ENCODE measurements at places on chromosomes 7 and 10. TPM values are rescaled to one million over a fixed set of nuclear protein-coding genes. Genes with fewer than 3 reads are reported as not detected.

DNA sequence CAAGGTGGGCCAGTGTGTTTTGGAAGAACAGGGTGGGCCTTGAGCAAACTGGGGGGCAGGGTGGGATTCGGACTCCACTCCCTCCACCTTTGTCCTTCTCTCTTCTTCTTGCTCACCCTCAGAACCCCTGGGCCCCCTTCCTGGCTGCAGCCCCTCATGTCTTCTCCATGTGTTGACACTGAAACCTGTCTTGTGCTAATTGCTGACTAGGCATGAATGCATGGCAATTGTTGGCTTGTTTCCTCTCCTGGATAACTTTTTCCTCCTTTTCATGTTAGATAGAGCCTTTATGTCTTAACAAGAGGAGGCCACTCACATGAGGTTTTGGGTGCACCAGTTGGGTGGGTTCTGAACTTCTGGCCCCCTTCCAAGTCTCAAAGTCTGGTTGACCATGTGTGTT lies 181.6 kb upstream of the MKI67 start:
- H3K4me1 ChIP-seq: no peaks in the 10 kb centered on the region
- H3K27ac ChIP-seq: no peak overlapping the region
- DNase-seq: no peak
- no peak overlapping the region for H3K4me3 ChIP-seq

PON1 gene
- not detected for polyA plus RNA-seq

COL13A1 gene
- polyA plus RNA-seq: 12.8 TPM

DNA sequence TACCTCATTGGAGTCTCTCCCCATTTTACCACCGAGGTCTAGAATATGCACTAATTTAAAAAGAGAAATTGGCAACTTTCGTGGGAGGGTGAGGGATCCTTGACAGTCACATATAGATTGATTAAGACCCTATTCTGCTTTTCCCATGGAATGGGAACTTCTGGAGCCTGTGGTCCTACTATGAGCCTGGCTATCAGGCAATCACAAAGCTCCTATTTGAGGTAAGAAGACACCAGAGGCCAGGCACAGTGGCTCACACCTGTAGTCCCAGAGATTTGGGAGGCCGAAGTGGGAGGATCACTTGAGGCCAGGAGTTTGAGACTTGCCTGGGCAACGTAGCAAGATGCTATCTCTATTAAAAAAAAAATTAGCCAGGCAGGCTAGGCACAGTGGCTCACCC lies 104.7 kb upstream of the CCNY start:
- no peaks in the 10 kb centered on the region for H3K27me3 ChIP-seq
- no peak overlapping the region for H3K4me3 ChIP-seq
- H3K36me3 ChIP-seq: no peaks in the 10 kb centered on the region
- no peak for DNase-seq

GRCh38 chr10:1126461-1126860 lies 70.3 kb downstream of the WDR37 start:
- H3K4me1 ChIP-seq: no peaks in the 10 kb centered on the region
- no peak overlapping the region for H3K27ac ChIP-seq
- H3K36me3 ChIP-seq: peaks cover 28% of the 10 kb centered on the region
- H3K27me3 ChIP-seq: no peaks in the 10 kb centered on the region

DNA sequence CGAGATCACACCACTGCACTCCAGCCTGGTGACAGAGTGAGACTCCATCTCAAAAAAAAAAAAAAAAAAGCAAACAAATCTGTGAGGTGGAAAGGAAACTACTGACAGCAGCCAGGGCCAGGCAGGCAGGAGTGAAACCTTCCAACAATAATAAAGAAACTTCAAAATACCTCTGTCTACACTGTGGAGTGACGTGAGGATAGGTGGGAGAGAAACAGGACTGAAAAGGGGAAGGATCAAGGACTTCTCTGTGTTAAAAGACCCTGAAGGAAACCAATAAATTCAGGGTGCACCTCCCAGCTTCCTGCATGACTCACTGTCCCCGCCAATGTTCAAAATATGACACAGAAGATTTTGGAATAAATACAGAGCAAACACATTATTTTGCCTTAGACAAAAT lies 82.9 kb downstream of the KIAA1549 start:
- no peak overlapping the region for H3K4me3 ChIP-seq
- no peak overlapping the region for H3K27ac ChIP-seq
- no peaks in the 10 kb centered on the region for H3K27me3 ChIP-seq
- DNase-seq: peak; percentile 8
- H3K4me1 ChIP-seq: peaks cover 6% of the 10 kb centered on the region

SLC18A3 gene
- not detected for polyA plus RNA-seq

- no peaks in the 10 kb centered on the region for H3K4me1 ChIP-seq
- DNase-seq: no peak
- no peak overlapping the region for H3K4me3 ChIP-seq
- H3K36me3 ChIP-seq: no peaks in the 10 kb centered on the region
Observed at GRCh38 chr7:139753081-139753692, 24.6 kb downstream of the HIPK2 start.

AASS gene
- polyA plus RNA-seq: 5.8 TPM

- no peak overlapping the region for H3K4me3 ChIP-seq
- H3K27ac ChIP-seq: no peak overlapping the region
- peaks cover 28% of the 10 kb centered on the region for H3K27me3 ChIP-seq
- H3K4me1 ChIP-seq: no peaks in the 10 kb centered on the region
- DNase-seq: peak; percentile 64
- no peaks in the 10 kb centered on the region for H3K36me3 ChIP-seq
Observed at GRCh38 chr7:12524794-12525386, 45.6 kb upstream of the SCIN start.

DNA sequence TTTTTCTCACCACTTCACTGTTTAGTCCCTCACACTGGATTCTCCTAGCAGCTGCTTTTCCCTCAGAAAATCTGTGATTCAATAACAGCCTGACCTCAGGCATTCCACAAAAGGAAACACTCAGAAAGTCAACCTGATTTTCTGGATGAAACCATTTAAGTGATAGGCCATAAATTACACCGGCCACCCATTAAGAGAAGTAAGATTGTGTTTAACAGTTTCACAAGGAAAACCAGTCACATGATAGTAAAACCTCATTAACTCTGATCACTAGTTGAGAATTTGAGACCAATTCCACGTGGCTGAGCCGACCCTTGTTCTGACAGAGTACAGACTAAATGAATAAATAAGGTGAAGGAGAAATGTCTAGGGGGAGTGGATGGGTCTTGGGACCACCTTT lies 7.7 kb downstream of the GRM8 start:
- H3K4me3 ChIP-seq: no peak overlapping the region
- H3K27me3 ChIP-seq: peaks cover 34% of the 10 kb centered on the region
- H3K27ac ChIP-seq: no peak overlapping the region
- H3K4me1 ChIP-seq: no peaks in the 10 kb centered on the region

DNA sequence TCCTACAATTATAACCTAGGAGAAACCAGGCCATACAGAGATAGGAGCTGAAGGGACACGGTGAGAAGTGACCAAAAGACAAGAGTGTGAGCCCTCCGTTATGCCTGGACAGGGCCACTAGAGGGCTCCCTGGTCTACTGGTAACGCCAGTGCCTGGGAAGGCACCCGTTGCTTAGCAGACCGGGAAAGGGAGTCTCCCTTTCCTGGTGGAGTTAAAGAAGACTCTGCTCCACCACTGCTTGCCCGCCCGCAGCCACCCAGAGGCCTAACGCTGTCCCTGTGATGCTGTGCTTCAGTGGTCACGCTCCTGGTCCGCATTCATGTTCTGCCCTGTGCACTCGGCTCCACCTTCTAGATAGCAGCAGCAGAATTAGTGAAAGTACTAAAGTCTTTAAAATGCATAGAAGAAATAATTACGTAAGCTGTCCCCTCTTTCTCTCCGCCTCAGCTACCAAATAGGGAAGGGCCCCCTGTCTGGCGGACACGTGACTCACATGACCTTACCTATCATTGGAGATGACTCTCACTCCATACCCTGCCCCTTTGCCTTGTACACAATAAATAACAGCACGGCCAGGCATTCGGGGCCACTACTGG lies 34.8 kb downstream of the GRID2IP start:
- peak overlapping the region; percentile 47 for H3K4me3 ChIP-seq
- no peaks in the 10 kb centered on the region for H3K36me3 ChIP-seq
- no peaks in the 10 kb centered on the region for H3K4me1 ChIP-seq
- DNase-seq: peak; percentile 91

CYP3A5 gene
- polyA plus RNA-seq: 0.33 TPM

GRCh38 chr7:129530795-129531391 lies 28.6 kb downstream of the SMKR1 start:
- H3K36me3 ChIP-seq: no peaks in the 10 kb centered on the region
- peaks cover 14% of the 10 kb centered on the region for H3K4me1 ChIP-seq
- DNase-seq: peak; percentile 95
- no peaks in the 10 kb centered on the region for H3K27me3 ChIP-seq

OR2A5 gene
- polyA plus RNA-seq: not detected

GRCh38 chr7:132061937-132062336 lies 505.5 kb upstream of the PODXL start:
- no peaks in the 10 kb centered on the region for H3K36me3 ChIP-seq
- H3K4me1 ChIP-seq: peaks cover 22% of the 10 kb centered on the region
- DNase-seq: peak; percentile 93
- H3K27me3 ChIP-seq: no peaks in the 10 kb centered on the region

DNA sequence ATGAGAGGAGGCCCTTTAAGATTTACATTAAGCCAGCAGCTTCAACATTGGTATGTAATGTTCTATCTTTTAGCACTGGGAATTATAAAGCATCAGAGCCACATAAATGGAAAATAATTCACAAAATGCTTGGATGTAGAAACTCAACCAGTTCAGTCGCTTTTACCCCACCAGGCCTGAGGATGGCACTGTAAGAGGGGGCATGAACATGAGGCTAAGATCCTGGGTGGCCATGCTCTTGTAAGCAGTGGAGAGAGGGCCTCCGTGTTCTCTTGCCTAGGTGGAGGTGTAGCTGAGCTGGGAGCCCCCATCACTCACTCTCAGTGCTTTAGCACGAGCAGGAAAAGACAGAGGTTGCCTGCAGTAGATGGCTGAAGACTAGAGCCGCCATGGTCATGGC lies 238.8 kb downstream of the FANK1 start:
- H3K4me3 ChIP-seq: no peak overlapping the region
- peak; percentile 34 for DNase-seq
- peaks cover 11% of the 10 kb centered on the region for H3K36me3 ChIP-seq
- peaks cover 31% of the 10 kb centered on the region for H3K4me1 ChIP-seq

- H3K4me1 ChIP-seq: no peaks in the 10 kb centered on the region
- H3K4me3 ChIP-seq: no peak overlapping the region
- H3K27me3 ChIP-seq: no peaks in the 10 kb centered on the region
- no peaks in the 10 kb centered on the region for H3K36me3 ChIP-seq
- no peak for DNase-seq
Observed at GRCh38 chr7:94874036-94874785, 33.2 kb upstream of the PPP1R9A start.

GRCh38 chr7:64515781-64516180 lies 47.1 kb downstream of the ZNF680 start:
- peaks cover 12% of the 10 kb centered on the region for H3K36me3 ChIP-seq
- no peak overlapping the region for H3K27ac ChIP-seq
- no peak overlapping the region for H3K4me3 ChIP-seq
- H3K4me1 ChIP-seq: no peaks in the 10 kb centered on the region
- no peaks in the 10 kb centered on the region for H3K27me3 ChIP-seq

DNA sequence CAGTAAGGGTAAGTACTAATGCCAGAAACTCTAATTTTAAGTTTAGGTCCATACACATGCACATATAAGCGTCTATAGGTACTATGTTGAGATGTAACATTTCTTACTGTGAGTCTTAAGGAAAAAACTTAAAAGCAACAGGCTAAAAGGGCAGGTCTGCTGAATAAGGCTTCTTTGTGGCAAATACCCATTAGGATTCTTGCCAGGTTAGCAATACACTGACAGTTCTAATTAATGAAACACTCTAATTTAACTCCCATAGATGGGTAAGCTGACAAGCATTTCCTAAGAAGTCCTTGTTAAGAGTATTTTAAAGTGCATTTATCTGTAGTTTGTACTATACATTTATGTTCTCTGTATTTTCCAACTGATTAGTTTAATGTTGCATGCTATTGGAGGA lies 14.0 kb downstream of the SCRN1 start:
- H3K27ac ChIP-seq: no peak overlapping the region
- no peak for DNase-seq
- no peaks in the 10 kb centered on the region for H3K36me3 ChIP-seq
- no peak overlapping the region for H3K4me3 ChIP-seq
- no peaks in the 10 kb centered on the region for H3K27me3 ChIP-seq

DNA sequence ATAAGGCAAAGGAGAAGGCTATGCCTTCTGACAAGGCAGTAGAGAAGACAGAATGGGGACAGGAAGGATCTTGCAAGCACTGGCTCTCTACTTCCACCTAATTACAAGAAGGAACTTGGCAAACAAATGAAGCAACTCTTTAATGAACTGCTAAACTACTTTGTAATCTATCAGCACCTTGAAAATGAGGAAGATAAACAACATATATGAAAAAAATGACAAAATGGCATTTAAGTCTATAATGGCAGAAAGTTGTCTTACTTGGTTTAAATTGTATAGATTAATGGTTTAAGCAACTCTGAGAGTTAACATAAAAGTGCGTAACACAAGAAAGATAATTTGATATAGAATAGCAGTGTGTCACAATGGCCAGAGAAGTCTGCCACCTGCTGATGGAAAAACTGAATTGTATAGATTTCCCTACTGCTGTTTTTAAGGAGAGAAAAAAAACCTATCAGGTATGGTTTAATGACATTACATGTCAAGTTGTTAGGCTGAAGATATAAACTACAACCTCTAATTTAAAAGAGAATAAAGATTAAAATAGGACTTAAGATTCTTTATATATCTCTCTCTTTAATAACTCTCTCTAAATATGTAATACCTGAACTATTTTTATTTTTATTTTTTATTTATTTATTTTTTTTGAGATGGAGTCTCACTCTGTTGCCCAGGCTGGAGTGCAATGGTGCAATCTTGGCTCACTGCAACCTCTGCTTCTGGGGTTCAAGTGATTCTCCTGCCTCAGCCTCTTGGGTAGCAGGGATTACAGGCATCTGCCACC lies 11.8 kb downstream of the NT5C3A start:
- peak; percentile 61 for DNase-seq
- H3K27me3 ChIP-seq: no peaks in the 10 kb centered on the region
- peaks cover 17% of the 10 kb centered on the region for H3K4me1 ChIP-seq
- peak overlapping the region; percentile 1 for H3K4me3 ChIP-seq
- H3K27ac ChIP-seq: no peak overlapping the region

LRRD1 gene
- polyA plus RNA-seq: not detected

- H3K27ac ChIP-seq: no peak overlapping the region
- H3K27me3 ChIP-seq: no peaks in the 10 kb centered on the region
- peaks cover 6% of the 10 kb centered on the region for H3K4me1 ChIP-seq
- no peak for DNase-seq
- H3K4me3 ChIP-seq: no peak overlapping the region
- H3K36me3 ChIP-seq: no peaks in the 10 kb centered on the region
Observed at GRCh38 chr7:7909376-7909775, 59.2 kb upstream of the GLCCI1 start.

COL1A2 gene
- polyA plus RNA-seq: 9,902 TPM

DNA sequence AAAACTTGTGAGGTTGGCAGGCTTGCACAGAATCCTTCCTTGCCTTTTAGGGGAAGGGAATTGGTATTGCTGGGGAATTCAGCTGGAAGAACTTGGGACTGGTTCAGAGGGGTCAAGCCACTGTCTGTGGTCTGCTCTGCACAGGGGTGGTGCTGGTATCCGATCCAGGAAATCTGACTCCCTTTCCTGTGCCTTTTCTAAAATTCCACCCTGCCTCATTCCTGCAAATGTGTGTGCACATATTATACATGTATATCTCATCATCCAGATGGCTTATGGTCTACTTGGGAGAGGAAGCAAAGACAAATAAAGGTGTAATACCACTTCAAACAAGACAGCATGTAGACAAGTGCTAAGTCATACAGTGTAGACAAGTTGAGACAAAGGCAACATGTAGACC lies 14.3 kb downstream of the UBTD1 start:
- no peaks in the 10 kb centered on the region for H3K36me3 ChIP-seq
- no peak overlapping the region for H3K4me3 ChIP-seq
- no peak for DNase-seq
- H3K4me1 ChIP-seq: peaks cover 15% of the 10 kb centered on the region
- no peaks in the 10 kb centered on the region for H3K27me3 ChIP-seq
- H3K27ac ChIP-seq: no peak overlapping the region

- no peaks in the 10 kb centered on the region for H3K4me1 ChIP-seq
- H3K36me3 ChIP-seq: no peaks in the 10 kb centered on the region
- peaks cover 6% of the 10 kb centered on the region for H3K27me3 ChIP-seq
- H3K27ac ChIP-seq: no peak overlapping the region
Observed at GRCh38 chr7:99728615-99729014, 6.4 kb downstream of the CYP3A7 start.
